ENCODE measurements at places on chromosomes 2 and 18. TPM values are rescaled to one million over a fixed set of nuclear protein-coding genes. Genes with fewer than 3 reads are reported as not detected.

Gene FSHR
- not detected for total RNA-seq

Gene DNAJC5G
- total RNA-seq: not detected

Gene RPE
- 15.7 TPM for total RNA-seq

- DNase-seq: no peak
These were observed 135.6 kb upstream of the KYNU start for GRCh38 chr2:142741764-142742269.

- no peak for DNase-seq
These were observed 23.4 kb upstream of the CYP1B1 start for GRCh38 chr2:38099099-38100028.

Gene KCNE4
- not detected for total RNA-seq

Data from T-helper 17 cell (primary cell).